ENCODE measurements at places on chromosomes 16 and 17. TPM values are rescaled to one million over a fixed set of nuclear protein-coding genes. Genes with fewer than 3 reads are reported as not detected.

PRR35 gene
- 0.05 TPM for total RNA-seq

KRTAP2-2 gene
- total RNA-seq: not detected

COG7 gene
- 18.6 TPM for total RNA-seq

MMP2 gene
- 13.8 TPM for total RNA-seq

SMTNL2 gene
- 0.27 TPM for total RNA-seq

SNX20 gene
- total RNA-seq: not detected

ACE gene
- total RNA-seq: 0.37 TPM

MT1H gene
- not detected for total RNA-seq

MKS1 gene
- total RNA-seq: 10.7 TPM

CFAP119 gene
- 9.1 TPM for total RNA-seq

TEX14 gene
- 0.14 TPM for total RNA-seq

CTRB1 gene
- not detected for total RNA-seq

OTOP2 gene
- total RNA-seq: 0.17 TPM

PTGES3L gene
- total RNA-seq: 0.84 TPM

Measured in A549 treated with DMSO at 1 μM for 4 hours (cell line).